ENCODE measurements at places on chromosomes 7 and 10.

DNA sequence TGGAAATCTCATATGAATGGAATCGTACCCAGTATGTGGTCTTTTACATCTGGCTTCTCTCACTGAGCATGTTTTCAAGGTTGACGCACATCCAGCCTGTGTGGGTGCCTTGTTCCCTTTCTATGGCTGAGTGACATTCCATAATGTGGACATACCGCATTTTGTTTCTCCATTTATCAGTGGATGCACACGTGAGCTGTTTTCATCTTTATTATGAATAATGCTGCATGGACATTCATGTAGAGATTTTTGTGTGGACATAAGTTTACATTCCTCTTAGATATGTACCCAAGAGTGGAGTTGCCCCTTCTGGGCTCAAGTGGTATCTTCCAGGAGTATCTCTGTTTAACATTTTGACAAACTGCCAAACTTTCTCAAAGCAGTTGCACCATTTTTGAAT lies 1.3 kb upstream of the SCART1 start:
- DNase-seq: no peak

- DNase-seq: no peak
Measured at GRCh38 chr10:121369616-121370015, 228.6 kb downstream of the FGFR2 start.

- DNase-seq: no peak
Measured at GRCh38 chr7:24191362-24191761, 92.6 kb upstream of the NPY start.

GRCh38 chr7:99039384-99039891 lies 104.5 kb downstream of the SMURF1 start:
- DNase-seq: no peak

GRCh38 chr7:97174303-97174702 lies 56.8 kb downstream of the SDHAF3 start:
- DNase-seq: no peak

- DNase-seq: no peak
Measured at GRCh38 chr10:79025199-79025832, 43.5 kb upstream of the ZMIZ1 start.

GRCh38 chr10:92811986-92812385 lies 36.3 kb upstream of the EXOC6 start:
- no peak for DNase-seq

DNA sequence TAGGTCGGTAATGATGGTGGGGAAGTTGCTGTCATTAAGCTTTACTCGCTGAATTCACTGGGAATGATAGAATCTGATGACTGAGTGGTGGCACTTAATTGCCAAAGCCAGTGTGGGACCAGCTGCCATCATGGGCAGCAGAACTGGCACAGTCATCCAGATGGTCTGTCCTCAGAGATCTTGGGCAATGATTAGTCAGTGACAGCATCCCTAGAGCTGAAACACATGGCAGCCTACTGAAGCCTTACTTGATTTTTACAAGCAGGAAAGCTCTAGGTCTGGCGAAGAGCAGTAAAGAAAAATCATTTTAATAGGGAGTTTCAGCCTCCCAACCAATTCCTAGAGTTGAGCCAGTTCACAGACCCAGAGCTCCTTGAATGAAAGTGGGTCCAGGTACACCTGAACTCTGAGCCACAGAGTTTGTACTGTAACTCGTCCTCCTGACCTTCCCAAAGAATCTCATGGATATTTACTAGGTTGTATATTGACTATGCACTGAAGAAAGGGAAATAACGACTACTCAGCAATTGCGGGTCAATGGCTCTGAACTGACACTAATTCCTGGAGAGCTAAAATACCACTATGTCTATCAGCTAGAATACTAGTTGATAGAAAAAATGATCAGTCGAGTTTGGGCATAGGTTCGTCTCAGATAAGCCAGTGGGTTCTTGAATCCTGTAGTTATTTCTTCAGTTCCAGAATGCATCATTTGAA lies 4.4 kb upstream of the ASB13 start:
- DNase-seq: no peak

DNA sequence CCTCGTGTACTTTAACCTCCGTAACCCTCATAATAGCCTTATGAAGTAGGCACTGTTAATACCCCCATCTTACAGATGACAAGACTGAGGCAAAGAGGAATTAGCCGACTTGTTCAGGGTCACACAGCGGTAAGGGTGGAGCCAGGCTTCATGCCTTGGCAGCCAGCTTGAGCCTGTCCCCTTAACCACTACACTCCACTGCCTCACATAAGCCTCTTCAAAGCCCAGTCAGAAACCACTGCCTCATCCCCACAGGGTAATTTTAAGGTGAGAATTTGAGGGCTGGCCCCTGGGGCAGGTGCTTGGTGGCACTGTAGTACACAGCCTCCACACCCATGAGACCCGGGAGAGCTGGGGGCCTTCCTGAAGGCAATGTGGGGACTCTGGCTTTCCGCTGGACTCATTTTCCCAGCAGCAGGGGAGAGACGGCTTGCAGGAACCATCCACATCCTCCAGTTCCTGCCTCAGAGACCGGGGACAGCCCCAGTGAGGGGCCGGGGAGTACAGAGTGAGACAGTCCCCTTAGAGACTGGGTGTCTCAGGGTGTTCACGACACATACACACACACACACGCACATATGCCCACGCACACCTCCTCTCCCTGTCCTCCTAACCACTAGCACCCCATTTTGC lies 7.6 kb upstream of the C10orf105 start:
- no peak for DNase-seq

DNA sequence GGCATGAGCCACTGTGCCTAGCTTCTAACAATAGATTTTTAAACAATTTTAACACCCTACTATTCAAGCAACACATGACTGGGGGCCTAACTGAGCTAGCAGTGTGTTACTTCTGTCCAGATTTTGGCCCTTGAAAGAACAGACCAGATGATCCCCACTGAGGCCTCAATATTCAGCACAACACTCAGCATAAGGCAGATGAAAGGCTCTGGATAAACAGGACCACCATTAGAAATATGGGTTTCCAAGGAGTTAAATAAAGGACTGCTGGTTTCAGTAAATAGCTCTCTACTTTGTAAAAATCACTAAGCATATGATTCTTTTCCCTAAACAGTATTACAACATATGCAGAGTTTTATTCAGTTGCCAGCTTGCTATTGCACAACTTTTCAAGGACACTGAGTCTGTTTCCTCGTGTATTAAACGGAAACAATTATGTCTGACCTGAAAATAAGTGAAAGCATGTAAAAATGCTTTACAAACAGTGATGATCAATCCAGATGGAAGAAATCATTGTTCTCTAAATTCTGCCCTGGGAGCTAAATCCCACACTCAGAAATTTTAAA lies 23.8 kb upstream of the FZD1 start:
- DNase-seq: no peak

DNA sequence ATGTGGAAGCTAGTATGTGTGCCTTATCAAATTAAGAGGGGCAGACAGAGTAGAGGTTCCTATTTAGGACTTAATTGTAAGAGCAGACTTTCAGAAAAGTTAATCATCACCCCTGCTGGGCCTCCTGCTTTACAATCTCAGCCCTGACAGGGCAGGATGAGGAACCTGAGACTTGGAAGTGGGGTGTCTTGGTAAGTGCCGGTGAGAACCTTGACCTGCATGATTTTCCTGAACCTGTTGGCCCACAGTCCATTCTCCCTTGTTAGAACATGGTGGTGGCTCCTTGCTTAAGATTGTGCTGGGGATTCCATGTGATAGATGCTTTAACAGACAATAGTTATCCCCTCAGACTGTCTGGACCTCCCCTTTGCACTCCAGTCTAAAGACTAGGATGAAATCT lies 141.7 kb upstream of the TMEM72 start:
- DNase-seq: no peak

DNA sequence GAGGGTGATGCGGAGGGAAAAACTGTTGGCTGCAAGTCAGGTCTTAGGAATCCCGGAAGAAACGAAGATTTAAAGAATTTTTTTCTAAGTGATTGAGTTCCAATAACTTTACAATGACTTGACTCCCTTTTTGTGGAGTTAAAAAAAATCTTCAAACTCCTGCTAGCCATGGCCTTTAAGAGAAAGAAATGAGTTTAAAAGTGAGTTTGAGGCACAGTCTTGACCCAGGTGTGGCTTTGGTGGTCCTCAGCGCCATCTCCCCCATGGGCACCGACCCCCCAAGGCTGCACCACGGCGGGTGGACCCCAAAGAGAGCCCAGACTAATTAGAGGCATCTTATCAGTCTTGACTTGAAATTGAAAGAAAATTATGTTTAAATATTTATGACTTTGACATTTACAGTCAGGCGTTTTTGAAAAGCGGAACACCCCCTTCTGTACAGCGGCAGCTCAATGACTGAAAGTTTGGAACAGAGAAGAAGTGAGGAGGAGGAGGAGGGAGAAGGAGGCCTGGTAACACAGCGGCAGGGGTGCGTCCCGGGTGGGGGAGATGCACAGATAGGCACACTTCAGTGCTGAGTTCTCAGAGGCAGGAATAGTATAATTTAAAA lies 349.6 kb downstream of the DNAJB6 start:
- no peak for DNase-seq

- DNase-seq: no peak
Measured at GRCh38 chr10:116756277-116756676, 13.9 kb upstream of the HSPA12A start.

DNA sequence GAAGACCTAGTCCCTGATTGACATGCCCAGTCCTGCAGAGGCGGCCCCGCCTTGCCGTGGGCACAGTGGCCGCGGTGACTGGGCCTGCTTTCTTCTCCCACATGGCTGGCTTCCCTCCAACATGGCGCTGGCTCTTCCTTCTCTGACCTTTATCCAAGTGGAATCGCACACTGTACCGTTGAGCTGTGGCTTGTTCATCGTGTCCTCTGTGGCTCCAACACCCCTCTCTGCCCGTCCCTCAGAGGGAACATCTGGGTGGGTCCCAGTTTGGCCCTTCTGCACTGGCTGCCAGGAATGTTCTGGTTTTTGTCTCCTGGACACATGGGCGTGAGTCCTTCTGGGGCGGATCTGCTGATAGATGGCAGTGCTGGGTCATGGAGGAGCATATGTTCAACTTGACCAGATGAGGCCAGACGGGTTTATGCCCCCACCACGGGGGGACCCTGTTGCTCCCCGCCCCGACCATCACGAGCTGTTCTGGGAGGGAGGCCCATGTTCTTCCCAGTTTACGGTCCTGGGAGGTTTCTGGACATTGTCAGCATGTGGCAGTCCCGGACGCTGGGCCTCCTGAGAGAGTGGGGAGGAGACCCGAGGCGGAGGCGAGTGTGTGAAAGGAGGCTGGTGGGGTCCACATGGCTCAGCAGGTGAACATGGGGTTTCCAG lies 63.5 kb downstream of the LHPP start:
- no peak for DNase-seq

DNA sequence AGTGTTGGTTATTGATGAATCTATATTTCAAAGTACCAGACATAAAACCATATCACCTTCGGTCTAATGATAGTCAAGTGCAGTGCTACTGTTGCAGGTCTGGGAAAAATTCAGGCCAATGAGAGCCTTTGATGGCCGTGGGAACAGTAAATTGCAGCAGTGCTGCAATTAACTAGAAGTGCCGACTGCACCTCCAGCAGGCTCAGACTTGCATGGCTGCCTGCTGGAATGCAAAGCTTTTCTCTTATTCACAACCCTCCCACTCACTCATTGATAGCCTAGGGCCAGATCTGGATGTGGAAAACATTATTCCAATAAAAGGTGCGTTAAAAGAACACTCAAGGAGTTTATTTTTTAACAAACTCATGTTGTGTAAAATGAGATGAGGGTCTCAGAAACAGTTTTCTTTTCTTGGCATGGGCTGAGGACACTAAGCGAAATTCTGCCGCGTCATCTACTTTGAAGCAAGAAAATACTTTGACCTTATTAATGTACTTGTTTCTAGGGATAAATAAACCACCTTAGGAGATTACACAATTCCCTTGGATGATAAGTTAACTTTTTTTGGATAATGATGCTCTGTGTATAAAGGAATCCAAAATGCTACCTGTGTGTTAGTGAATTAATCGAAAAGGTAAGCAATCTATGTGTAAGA lies 17.1 kb downstream of the PLXDC2 start:
- DNase-seq: no peak

GRCh38 chr7:29035044-29035740 lies 77.1 kb upstream of the TRIL start:
- DNase-seq: peak; percentile 84

DNA sequence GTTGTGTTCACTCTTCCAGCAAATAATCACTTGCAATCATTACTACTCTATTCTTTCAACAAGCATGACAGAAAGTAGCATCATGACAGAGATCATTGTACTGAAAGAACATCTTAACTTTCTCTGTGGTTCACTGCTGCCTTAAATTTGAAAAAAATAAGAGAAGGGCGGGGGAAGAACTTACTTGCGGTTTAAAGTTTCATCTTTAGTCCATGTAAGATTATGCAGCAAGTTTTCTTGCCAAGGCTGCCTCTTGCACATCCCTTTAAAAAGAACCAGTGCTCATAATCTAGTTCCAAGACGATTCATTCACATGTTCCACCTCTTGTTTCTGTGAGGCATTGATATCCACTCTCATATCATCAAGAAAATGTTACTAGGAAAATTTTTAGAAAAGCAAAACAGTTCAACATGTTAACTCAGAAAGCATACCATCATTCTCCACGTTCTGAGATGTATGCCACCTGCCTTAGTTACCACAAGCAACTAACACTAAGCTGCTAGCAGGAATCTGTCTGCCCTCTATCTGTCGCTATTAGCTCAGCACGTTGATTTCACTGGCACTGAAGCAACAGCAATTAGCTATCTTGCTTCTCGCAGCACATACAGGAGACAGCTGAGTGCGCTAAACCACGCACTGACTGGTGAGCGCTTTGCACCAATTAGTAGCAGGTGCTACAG lies at the start of gene PCDH15:
Gene PCDH15, minus strand, starts transcription at position 491 of the 681 bp plus-strand sequence. CDS start 136,969 bp downstream, outside the sequence.
- no peak for DNase-seq

DNA sequence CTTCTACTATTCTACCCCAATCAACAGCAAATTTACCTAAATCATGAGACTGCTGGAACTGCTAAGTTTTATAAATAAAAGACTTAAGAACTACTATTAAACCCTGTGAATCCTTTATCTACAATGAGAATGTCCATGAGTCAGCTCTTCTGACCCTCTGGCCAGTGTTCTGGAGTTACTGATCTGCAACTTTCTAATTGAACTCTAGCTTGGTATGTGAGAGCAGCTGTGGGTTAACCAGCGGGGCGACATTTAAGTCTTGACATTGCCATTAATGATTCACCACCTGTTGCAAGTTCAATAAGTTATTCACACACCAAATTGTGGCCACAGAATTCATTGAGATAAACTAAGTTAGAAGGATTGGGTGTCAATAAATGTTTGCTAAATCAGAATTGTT lies 359.8 kb downstream of the PCDH15 start:
- no peak for DNase-seq

GRCh38 chr7:127708788-127709187 lies 56.8 kb downstream of the SND1 start:
- DNase-seq: peak; percentile 70

DNA sequence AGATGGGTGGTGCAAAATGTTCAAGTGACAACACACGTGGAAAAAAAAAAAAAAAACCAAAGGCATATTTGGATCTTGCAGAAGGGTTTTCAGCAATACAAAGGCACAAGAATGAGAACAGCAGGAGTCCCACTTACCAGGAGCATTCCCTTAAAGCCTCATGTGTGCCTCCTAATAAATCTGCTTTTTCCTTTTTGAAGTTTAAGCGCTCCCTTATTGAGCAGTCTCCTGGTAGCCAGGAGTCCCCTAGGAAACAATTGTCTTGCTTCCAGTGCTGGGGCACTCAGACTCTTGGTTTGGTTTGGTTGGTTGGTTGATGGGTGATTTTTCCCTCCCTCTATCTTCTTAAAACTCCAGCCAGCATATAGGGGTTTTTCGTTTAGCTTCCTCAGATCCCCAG lies 321.8 kb upstream of the NFE2L3 start:
- no peak for DNase-seq

- DNase-seq: peak; percentile 60
Measured at GRCh38 chr7:19747740-19748339, 25.6 kb downstream of the TMEM196 start.

Measured in SW 1271 (cell line).